Putamen (tissue), 1 donor: ENCODE measurements at places on chromosomes 7 and 10.

- peak; percentile 17 for DNase-seq
These were observed 108.8 kb upstream of the PCLO start for GRCh38 chr7:83271212-83272099.

DNA sequence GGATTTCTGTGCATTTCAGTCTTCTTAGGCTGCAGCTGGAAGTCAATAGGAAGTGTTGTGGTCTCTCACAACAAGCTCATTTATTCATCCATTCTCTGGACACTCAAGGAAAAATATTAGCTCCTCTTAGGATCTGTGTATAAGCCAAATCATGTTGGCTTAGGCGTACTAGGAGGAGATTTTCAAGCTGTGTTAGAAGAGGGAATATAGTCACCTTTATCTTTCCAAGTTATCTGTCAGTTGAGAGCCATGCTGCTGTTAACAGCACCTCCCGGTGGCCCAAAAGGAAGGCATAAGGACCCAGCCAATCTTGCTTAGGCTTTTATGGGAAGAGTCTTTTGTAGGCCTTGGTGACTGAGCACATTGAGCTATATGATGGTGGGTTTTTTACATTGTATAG, 220.0 kb downstream of the LRMDA start:
- DNase-seq, result no peak

- DNase-seq, result no peak
These were observed 56.0 kb downstream of the SORBS1 start for GRCh38 chr10:95505084-95505610.

DNA sequence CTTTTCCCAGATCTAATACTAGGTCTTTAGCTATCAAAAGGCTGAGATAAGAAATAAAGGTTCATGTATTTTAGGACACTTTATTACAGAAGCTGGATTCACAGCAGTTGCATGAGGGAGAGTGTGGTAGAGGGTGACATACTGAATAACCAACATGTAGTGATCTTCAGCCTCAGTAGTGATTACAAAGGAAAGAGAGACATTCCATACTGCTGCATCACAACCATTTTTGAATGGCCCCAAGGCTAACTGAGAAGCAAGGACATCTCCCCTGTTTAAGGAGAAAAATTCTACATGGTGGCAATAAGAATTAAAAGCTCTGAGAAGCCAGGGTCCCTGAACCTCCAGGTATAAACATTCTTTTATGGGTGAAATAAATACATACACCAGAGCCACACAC, 35.3 kb downstream of the COG5 start:
- no peak for DNase-seq

GRCh38 chr7:119783799-119784198, 489.2 kb upstream of the KCND2 start:
- DNase-seq, result no peak

DNA sequence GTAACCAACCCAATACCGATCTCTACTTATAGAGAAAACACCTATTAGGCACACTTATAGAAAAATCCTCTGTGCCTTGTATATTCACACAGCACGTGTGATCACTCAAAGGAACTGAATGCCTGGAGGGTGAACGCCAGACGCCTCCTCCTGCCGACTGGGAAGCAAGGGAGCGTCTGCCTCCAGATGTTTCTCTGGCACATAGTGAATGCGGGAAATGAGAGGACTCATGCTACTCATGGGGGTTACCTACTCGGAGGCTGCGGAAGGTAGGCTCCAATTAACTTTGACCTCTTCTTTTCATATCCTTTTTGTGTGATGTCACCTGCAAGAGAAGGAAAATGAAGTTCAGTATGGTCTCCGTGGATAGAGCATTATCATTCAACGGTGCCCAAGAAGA, 203.3 kb downstream of the DIP2C start:
- DNase-seq, result no peak

- no peak for DNase-seq
These were observed 18.8 kb downstream of the CRHR2 start for GRCh38 chr7:30663414-30663813.

DNA sequence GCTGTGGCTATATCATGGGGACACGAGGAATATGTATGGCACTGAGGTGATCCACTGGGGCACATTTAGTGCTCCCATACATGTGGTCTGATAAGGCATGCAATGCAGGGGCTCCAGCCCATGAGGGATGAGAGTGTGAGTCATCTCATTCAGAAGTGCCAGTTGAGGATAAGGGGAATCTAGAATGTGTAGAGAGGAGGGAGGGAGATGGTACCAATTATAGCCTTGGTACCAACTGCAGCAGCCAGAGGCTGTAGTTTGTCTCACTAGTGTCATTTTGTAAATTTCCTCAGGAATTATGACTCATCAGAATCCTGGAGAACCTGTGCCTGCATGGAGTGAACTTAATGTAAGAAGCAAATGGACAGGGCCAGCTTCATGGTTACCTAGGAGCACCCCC, 46.2 kb downstream of the LAMB4 start:
- DNase-seq, result no peak

DNA sequence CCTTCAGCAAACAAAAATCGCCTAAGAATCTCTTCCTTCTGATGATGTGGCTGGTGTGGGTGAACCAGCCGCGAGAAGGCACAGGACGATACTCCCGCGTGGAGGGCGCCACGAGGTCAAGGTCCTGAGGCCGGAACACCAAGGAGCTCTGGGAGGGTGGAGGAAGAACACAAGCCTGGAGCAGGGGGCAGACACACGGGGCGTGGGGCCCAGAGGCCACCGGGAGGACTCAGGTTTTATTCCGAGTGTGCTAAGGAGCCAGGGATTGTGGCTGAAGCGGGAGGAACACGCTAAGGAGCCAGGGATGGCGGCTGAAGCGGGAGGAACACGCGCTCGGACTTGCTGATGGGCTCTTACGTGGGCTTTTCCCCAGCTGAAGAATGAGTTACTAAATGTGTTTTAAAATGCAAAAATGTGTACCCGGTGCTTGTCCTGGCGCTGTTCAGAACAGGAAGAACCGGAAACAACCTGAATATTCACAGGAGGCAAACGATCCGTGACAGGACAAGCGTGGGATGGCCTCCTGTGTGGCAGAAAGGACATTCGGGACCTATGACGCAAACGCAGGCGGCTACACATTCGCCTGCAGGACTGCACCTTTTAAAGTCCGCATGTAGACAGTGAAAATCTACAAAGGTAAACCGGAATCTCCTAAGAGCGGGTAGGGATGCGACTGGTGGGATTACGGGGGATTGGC, 64.0 kb downstream of the MAD1L1 start:
- no peak for DNase-seq

DNA sequence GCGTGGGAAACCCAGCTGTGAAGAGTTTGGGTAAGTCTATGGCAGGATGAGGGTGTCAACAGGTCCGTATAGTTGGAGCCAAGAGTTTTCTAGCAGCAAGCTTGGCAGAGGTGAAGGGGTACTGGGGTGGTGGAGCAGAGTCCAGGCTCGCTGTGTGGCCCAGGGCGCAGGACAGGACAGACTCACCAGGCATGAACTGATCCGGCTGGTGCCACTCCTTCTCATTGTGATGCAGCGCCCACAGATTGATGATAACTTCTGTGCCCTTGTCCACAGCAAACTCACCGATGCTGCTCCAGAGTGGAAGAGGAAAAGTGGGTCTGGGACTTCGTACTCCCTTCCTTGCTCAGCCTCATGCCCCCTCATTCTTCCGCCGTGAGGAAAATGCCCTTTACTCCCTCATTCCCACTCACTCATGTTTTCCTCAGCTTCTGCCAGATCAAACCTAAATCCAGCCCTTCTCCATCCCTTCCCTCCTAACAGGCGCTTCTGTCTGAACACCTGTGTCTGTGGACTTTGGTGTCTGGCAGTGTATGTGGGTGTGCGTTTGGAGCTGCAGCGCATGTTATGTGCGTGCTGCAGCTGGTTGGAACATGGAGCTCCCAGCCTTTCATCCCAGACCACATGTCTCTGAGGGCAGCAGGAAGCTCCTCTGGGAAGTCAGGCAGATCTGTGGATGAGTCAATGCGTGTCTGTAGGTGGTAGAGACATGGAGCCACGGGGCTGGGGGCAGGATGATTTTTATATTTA, 5.7 kb downstream of the CYP17A1 start:
- DNase-seq, result no peak

- DNase-seq, result no peak
These were observed 88.8 kb upstream of the TNS3 start for GRCh38 chr7:47670729-47671128.

GRCh38 chr7:3844540-3845151, 543.6 kb downstream of the SDK1 start:
- no peak for DNase-seq
